Mammary epithelial cell (primary cell): ENCODE measurements at places on chromosomes 6 and 20. TPM values are rescaled to one million over a fixed set of nuclear protein-coding genes. Genes with fewer than 3 reads are reported as not detected.

Gene DEFB115
- not detected for polyA plus RNA-seq

Gene SULF2
- polyA plus RNA-seq, result 44.0 TPM

Gene CST4
- polyA plus RNA-seq, result not detected

Gene OR2H2
- polyA plus RNA-seq, result not detected

Gene PPP1R16B
- not detected for polyA plus RNA-seq
